ENCODE measurements at places on chromosomes 2 and 18. TPM values are rescaled to one million over a fixed set of nuclear protein-coding genes. Genes with fewer than 3 reads are reported as not detected.

The RAB27B gene
- 35.1 TPM for total RNA-seq

The ZNF514 gene
- total RNA-seq = 35.9 TPM

The MXD1 gene
- total RNA-seq = 12.9 TPM

The TTN gene
- total RNA-seq = 3.7 TPM

The CFAP65 gene
- 0.16 TPM for total RNA-seq

The BCL2 gene
- 30.6 TPM for total RNA-seq

The CCDC141 gene
- total RNA-seq = 1.4 TPM

The SNED1 gene
- total RNA-seq = 3.3 TPM

The NEB gene
- 3.0 TPM for total RNA-seq

The FSHR gene
- not detected for total RNA-seq

The PSMA8 gene
- not detected for total RNA-seq

The EMILIN2 gene
- 2.0 TPM for total RNA-seq

The CNRIP1 gene
- total RNA-seq = 74.2 TPM

The EPAS1 gene
- total RNA-seq = 6.1 TPM

The SERPINB7 gene
- not detected for total RNA-seq

The OR6B2 gene
- not detected for total RNA-seq

The ACAA2 gene
- 22.5 TPM for total RNA-seq

The PIGN gene
- 56.8 TPM for total RNA-seq

The TEKT4 gene
- total RNA-seq = 0.31 TPM

The ZNF804A gene
- total RNA-seq = 15.6 TPM

The ARHGAP28 gene
- total RNA-seq = 21.2 TPM

The UGT1A8 gene
- total RNA-seq = not detected
